ENCODE measurements at places on chromosomes 3 and 15.

GRCh38 chr3:78201091-78201490 is 1161.2 kb downstream of the ROBO2 start:
- no peak for DNase-seq
- H3K36me3 ChIP-seq = no peaks in the 10 kb centered on the region
- no peak overlapping the region for H3K27ac ChIP-seq
- H3K27me3 ChIP-seq = no peaks in the 10 kb centered on the region

GRCh38 chr15:96340598-96341512 is 10.4 kb downstream of the NR2F2 start:
- peak overlapping the region; percentile 86 for H3K4me3 ChIP-seq
- DNase-seq = peak; percentile 76
- peaks cover 54% of the 10 kb centered on the region for H3K36me3 ChIP-seq
- H3K27ac ChIP-seq = peak overlapping the region; percentile 88

GRCh38 chr15:41882689-41883483 is 11.0 kb downstream of the SPTBN5 start:
- H3K36me3 ChIP-seq = no peaks in the 10 kb centered on the region
- no peak overlapping the region for H3K4me3 ChIP-seq
- no peak overlapping the region for H3K27ac ChIP-seq
- DNase-seq = no peak
- peaks cover 3% of the 10 kb centered on the region for H3K4me1 ChIP-seq
- H3K27me3 ChIP-seq = no peaks in the 10 kb centered on the region

DNA sequence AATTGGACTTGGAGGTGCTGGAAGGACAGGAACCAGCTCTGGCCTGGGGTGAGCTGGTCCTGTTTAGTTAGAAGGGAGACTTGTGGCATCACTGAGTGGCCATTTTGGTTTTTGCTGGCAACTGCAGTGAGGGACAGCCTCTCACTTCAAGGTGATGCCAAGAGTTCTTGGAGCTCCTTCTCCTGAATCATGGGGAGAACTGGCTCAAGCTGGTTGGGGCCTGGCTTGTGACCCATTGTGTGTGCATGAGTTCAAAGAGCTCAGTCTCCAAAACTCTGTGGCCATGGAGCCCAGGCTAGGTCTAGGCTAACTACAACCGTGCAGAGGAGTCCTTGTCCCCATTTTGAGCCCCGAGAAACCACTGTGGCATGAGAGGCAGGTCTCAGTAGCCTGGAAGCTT is 60.1 kb upstream of the ZNF148 start:
- DNase-seq = no peak
- no peaks in the 10 kb centered on the region for H3K27me3 ChIP-seq
- H3K27ac ChIP-seq = no peak overlapping the region
- H3K4me3 ChIP-seq = no peak overlapping the region

DNA sequence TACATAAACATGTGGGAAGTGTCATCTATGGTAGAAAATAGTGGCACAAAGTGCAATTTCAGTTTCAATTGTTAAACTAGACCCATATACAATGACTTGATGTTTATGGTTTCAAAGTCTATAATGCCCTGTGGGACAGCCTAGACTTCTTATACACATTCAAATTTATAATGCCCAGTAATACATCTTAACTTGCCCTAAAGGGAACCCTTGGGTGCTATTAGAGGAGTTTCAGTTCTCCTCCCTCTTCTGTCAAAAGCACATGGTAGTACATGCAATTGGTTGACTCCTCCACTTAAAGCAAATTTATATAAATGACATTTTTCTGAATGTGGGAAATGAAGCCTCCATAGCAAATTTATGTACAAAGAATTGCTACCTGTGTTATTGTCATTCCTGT is 30.2 kb upstream of the OR5K4 start:
- no peak for DNase-seq
- H3K4me3 ChIP-seq = no peak overlapping the region
- no peaks in the 10 kb centered on the region for H3K4me1 ChIP-seq
- H3K36me3 ChIP-seq = no peaks in the 10 kb centered on the region
- H3K27ac ChIP-seq = no peak overlapping the region

DNA sequence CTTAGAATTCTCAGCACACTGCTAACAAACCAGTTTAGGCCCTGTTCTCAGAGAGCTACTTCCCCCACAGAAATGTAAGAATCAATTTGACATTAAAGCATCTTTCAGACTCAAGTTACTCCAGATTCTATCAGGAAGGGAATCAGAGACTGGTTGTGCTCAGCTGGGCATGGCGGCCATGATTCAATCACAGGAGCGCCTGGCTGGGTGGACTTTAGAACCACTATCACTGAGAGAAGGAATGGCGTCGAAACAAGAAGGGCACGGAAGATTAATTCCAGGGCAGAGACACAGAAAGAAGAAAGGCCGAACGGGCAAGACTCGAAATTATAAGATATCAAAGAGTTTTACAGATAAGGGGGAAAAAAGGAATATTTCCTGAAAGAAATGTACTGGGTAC is 6.2 kb downstream of the TNIK start:
- H3K4me1 ChIP-seq = no peaks in the 10 kb centered on the region
- H3K36me3 ChIP-seq = no peaks in the 10 kb centered on the region
- H3K4me3 ChIP-seq = no peak overlapping the region

GRCh38 chr3:185931777-185932612 is 5.8 kb downstream of the TRA2B start:
- H3K36me3 ChIP-seq = peaks cover 99% of the 10 kb centered on the region
- no peak for DNase-seq
- peaks cover 56% of the 10 kb centered on the region for H3K4me1 ChIP-seq
- peak overlapping the region; percentile 89 for H3K4me3 ChIP-seq
- no peaks in the 10 kb centered on the region for H3K27me3 ChIP-seq
- H3K27ac ChIP-seq = no peak overlapping the region

All from RWPE2 (cell line).